ENCODE measurements at places on chromosomes 5 and 9.

DNA sequence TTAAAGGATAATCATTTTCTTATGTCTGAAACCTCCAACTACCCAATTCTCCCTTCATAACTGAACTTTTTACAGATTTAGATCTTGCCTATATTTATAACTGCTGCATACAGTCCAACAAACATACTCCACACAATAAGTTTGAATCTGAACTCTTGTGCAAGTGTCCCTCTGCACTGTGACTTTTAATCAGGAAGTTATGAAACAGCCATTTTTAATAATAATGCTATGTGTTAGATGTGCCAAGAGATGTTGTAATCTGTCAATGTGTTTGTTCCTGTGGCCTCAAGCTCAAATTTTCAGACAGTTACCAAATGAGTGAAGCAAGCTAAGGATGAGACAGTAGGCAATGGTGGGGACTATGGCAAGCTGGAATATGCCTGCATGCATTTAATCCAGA, 57.6 kb upstream of the MTAP start:
- DNase-seq, result no peak

- peak; percentile 14 for DNase-seq
These were observed 299.2 kb downstream of the BNC2 start for GRCh38 chr9:16571127-16571802.

DNA sequence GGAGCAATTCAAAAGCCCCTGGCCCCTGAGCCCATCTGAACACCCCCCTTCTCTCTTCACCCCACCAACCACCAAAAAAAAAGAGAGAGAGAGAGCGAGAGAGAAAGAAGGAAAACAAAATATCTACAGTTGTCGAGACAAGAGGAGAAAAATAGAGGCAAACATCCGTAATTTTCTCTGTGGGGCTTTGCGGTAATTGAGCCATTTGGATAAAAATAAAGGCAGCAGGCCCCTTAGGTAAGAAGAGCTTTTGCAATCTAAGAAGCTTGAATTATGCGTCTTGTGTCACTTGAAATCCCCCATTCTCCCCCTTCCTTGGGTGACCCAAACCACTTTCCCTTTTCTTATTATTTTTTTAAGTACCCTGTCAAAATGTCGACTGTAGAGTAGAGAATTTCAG, 35.5 kb upstream of the FUBP3 start:
- no peak for DNase-seq

- DNase-seq, result peak; percentile 94
These were observed at the start of gene ELP1 for GRCh38 chr9:108933718-108934322. Gene ELP1 (minus strand): TSS chr9:108934124. CDS start chr9:108931146, 2,978 bp downstream.

GRCh38 chr5:95746722-95747679, 15.9 kb downstream of the RHOBTB3 start:
- DNase-seq, result no peak

- no peak for DNase-seq
These were observed 15.9 kb upstream of the PFDN1 start for GRCh38 chr5:140318792-140319191.

DNA sequence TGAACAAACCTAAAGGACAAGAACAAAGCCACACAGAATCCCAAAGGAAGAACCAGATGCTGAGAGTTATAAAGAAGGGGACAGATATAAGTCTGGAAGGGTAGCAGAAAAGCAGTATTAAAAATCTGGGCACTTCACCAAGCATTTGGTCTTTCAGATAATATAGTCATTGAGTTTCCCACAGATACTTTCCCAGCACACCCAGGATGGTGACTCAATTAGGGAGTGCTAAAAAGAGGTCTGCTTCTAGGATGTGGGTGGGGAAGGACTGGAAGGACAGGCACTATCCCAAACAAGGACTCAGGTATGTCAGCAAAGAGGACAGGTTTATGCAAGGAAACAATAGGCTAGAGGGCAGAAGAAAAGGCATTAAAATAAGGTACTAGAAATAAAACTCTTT, 59.3 kb downstream of the DIAPH1 start:
- DNase-seq, result no peak

- DNase-seq, result peak; percentile 95
These were observed 14.7 kb downstream of the ASTN2 start for GRCh38 chr9:117400171-117400570.

- DNase-seq, result no peak
These were observed 124.1 kb upstream of the STC2 start for GRCh38 chr5:173452119-173452905.

- peak; percentile 23 for DNase-seq
These were observed 12.9 kb upstream of the OLFM1 start for GRCh38 chr9:135074354-135075233.

DNA sequence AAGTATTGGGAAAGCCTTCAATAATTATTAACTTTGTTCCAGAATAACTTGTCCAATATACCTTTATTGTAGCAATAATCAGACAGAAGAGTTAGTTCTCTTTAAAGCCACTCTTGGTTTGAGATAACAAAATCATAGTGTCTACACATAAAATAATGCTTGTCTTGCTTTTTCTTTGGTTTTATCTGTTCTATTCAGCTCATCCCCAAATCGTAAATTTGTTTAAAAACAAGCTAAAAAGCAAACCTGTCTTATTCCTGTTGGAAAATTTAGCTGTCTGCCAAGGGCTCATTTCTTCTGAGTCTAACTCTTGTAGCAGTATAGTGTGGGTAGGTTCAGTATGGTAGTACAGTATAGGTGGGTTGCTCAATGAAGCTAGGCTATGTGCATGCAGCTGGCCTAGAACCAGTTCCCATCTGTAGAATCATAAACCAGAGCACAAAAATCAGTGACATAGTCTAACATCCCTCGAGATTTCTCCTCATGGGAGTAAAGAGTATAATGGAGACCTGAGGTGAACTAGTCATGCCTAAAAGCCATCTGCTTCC, 17.9 kb upstream of the APBA1 start:
- DNase-seq, result no peak

- DNase-seq, result peak; percentile 65
These were observed at the start of gene GSN for GRCh38 chr9:121267689-121268597. Gene GSN (plus strand): TSS chr9:121268162. CDS start chr9:121301972, 33,810 bp downstream.

GRCh38 chr9:92463984-92464383, 18.3 kb downstream of the ASPN start:
- no peak for DNase-seq

GRCh38 chr9:16806674-16807073, 63.8 kb downstream of the BNC2 start:
- no peak for DNase-seq

DNA sequence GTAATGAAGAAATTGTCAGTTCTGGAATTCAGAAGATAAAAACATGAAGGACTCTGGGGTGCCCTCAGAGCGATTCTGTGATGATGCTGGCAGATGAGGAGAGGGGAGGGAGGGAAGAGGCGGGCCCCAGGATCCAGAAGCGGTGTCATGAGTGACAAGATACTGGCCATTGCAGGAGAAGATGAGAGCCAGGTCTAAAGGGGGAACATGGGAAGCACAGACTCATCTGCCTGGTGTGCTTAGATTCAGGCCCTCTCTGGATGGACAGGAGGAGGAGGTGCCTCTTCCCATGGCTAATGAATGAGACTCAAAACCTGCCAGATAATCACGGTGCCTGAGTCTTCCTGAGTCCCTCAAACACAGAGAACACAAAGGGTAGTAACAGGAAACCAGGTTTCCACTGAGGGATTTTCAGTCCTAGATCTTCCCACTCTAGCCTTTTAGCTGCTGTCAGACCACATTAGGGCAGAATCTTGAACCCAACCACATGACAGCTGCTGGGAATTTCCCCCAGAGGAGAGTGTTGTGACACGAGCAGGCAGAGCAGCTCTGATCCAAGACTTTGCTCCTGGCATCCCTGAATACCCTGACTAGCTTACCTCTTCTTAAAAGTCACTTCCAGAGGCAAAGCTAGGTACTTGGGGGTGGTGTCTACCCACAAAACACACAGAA, 28.2 kb upstream of the HSPA9 start:
- DNase-seq, result no peak

- DNase-seq, result peak; percentile 87
These were observed 464.9 kb upstream of the MPDZ start for GRCh38 chr9:13744261-13744901.

DNA sequence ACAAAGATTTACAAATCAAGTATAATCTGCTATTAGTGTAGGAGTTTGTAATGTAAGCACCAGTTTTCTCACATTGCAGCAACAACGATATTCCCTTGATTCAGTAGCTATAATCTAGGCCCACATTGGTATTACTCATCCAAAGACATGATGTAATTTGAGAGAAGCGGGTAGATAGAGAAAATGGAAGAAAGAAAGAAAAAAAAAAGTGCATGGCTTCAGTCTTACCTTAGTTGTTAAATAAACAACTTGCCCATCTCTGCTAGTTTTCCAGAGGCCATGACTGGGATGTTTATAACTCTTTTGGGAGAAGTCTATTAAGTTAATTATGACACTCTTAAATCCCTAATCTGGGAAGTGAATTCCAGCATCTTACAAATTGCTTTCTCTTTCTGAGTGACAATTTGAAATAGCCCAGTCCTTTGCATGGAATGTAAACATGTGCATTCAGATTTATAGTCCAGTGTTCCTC, 2.8 kb downstream of the MELK start:
- DNase-seq, result peak; percentile 19

DNA sequence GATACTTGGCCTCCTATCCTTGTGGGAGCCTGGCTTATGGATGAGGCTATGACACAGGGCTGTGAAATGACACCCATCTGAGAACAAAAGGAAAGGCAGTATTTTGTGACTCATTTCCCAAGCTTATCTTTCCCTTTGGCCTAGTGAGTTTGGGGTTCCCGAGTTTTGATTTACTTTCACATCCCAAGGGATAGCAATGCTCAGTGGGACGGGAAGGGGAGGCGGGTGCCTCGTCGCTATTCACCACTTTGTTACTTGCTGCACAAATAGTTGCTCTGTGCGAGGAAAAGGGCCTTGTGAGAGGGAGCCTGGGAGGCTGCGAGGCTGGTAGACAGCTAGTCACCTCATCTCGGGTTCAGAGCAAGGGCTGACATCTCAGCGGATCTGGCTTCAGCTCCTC, 59.1 kb upstream of the ENTREP1 start:
- no peak for DNase-seq

DNA sequence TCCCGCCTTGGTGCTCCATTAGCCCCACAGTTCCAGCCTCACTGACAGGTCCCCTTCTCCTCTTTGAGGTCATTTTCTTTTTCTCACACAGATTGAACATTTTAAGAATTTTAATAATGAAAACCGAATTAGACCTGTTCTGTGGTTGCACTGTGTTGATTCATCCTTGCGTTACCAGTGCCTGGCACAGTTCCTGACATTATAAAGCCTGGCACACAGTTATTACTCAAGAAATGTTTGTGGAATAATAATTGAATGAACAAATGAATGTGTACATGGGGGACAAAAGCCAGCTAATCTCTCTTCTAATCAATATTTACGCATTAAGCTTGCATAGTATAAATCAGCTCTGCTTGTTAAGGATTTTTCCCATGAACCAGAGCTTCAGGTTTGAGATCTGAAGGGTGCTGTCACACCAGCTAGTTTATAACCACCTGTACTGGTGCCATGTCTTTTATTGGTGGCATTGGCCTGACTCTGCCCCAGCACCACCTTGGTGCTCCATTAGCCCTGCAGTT, 80.0 kb downstream of the SV2C start:
- DNase-seq, result no peak

GRCh38 chr9:38067859-38068681, 957 bp downstream of the SHB start:
- peak; percentile 30 for DNase-seq

DNA sequence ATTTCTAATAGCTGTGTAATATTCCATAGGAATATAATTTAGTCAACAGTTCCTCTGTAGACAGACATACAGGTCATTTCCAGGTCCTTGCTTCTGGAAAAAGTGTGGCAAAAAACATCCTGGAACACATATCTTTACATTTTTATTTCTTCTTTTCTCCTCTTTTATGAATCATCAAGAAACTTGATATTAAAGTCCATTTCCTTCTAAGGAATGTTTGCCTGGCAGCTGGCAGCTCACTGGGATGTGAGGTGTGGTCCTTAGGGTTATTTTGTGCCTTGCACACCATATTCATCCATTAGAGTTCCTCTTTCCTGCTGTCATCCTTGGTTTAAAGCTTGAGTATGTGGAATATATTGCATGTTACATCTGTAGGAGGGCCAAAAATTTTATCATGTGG, 122.0 kb downstream of the GALNT10 start:
- no peak for DNase-seq

DNA sequence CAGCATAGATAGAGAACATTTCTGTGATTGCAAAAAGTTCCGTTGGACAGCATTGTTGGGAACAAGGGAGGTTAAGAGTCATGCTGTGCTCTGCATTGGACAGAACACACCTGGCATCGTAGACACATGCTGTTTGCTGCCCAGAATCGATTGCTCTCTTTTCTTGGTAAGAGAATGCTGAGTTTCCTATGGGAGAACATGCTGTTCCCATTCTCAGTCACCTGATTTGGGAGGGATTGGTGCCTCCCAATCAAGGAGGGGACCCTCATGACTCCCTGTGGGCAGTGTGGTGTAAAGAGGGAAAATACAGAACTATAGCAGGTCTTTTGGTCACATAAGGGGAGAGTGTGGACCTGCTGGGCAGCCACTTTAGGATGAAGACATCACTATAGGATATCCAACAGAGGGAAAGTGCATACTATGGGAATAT, 555.4 kb upstream of the CLINT1 start:
- no peak for DNase-seq

GRCh38 chr5:125410537-125411070, 664.2 kb upstream of the ZNF608 start:
- no peak for DNase-seq

GRCh38 chr9:88777498-88778312, 213.6 kb upstream of the S1PR3 start:
- no peak for DNase-seq

GRCh38 chr9:38334234-38334633, 58.3 kb upstream of the ALDH1B1 start:
- DNase-seq, result peak; percentile 40

- DNase-seq, result peak; percentile 30
These were observed 96.4 kb downstream of the DIRAS2 start for GRCh38 chr9:90546200-90546599.

DNA sequence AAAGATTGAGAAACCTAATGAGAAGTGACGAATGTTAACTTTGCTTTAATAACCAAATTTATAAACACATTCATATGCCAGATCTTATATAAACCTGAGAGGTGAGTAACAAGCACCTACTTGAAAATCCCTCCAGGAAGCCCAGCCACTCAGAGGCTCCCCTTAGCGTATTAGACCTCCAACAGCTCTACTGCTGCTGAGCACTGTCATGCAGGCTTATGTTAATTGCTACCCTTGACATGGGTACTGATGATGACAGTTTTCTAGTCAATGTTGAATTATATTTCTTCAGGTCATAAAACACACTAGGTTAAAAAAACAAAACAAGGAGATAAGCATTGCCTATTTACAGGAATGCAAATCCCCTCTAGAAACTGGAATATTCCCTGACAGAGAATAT, 161.2 kb downstream of the MPDZ start:
- DNase-seq, result no peak

DNA sequence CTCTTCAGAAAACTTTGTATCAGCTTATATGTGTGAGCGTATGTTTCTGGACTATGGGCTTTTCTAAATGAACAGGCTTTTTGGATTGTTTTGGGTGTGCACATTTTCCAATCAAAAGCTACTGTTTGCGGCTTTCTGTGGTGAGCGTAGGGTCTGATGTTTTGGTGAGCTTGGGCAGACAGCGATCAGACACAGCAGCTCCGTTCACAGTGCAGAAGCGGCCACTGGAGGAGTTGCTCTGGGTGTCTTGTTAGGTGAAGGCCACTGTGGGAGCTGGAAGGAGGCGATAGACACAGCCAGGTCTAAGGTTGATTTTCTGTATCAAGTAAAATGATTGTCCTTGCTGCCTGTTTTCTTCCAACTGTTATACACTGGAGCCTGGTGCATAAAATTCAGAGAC, 11.1 kb downstream of the PRRC2B start:
- DNase-seq, result no peak

GRCh38 chr5:143946837-143947236, 134.9 kb downstream of the HMHB1 start:
- DNase-seq, result no peak

GRCh38 chr5:64653766-64654560, 36.3 kb upstream of the SHISAL2B start:
- DNase-seq, result no peak

All from NCI-H82 (cell line).